Stimulated activated CD4-positive, alpha-beta T cell treated with anti-CD3 and anti-CD28 coated beads, Interleukin-4, amount 100 ng/mL, for 48 hours (primary cell): ENCODE measurements at places on chromosomes 6 and 20.

DNA sequence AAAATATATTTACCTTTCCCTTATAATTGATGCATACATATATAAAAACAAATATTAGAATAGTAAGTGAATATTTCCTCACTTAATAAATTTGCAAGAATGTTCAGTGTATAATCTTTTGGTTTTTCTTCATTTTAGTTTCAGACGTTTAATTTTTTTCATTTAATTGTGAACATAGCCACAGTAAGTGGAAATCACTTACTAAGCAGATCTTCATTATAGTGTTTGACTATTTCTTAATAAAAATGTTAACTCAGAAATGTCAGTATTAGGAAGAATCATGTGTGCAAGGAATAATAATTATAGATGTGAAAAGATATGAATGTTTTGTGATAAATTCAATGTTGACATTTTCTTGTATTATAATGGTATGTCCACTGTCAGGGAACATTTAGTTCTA is 27.4 kb downstream of the STXBP5 start:
- no peak for DNase-seq

GRCh38 chr20:17344790-17345189 is 118.0 kb downstream of the PCSK2 start:
- no peak for DNase-seq

DNA sequence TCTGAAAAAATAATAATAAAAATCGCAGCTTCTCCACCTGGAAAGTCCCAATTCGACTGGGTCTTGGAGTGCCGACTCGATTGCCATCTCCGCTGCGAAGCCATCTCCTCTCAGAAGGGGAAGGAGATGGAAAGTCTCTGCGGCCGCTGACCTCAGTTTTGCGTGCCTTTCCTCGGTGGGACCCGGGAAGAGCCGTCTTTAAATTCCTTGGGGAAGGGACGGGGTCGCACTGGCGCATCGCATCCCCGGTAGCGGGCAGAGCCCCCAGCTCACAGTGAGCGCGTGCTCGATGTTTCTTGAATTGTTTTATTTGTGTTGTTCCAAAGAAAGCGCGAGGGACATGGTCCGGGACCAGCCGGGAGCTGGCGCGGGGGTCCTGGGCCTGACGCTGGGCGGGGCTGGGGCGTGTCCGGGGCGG is 270 bp upstream of the TIAM2 start:
- no peak for DNase-seq

GRCh38 chr20:57628047-57628961 is 8.1 kb upstream of the ZBP1 start:
- no peak for DNase-seq

GRCh38 chr20:54585217-54585616 is 109.8 kb downstream of the DOK5 start:
- no peak for DNase-seq

- DNase-seq = no peak
Measured at GRCh38 chr6:108518714-108519576, 41.8 kb upstream of the FOXO3 start.

DNA sequence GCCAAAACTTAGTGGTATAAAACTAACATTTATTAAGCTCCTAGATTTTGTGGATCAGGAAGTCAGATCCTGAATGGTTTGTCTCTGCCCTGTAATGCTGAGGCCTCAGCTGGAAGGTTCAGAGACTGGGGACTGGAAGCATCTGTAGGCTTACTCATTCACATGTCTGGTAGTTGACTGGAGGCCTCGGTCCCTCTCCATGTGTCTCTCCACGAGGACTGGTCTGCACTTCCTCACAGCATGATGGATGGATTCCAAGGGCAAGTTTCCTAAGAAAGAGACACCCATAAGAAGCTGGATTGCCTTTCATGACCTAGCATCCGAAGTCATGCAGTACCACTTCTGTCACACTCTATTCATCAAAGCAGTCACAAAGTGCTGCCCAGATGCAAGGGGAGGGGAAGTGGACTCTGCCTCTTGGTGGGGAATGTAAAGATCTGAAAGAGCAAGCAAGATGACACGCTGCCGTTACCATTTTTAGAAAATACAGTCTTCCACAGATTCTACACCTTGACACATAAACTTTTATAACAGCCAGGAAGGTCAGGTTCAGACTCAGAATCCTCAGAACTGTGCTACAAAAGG is 17.2 kb upstream of the MDGA1 start:
- DNase-seq = no peak

GRCh38 chr20:20413810-20414281 is 45.9 kb downstream of the INSM1 start:
- DNase-seq = no peak

GRCh38 chr6:33420491-33421343 is 852 bp downstream of the SYNGAP1 start:
- DNase-seq = no peak

GRCh38 chr6:23510778-23511510 is 615.1 kb upstream of the NRSN1 start:
- DNase-seq = no peak

GRCh38 chr6:152246554-152247337 is 390.4 kb downstream of the SYNE1 start:
- DNase-seq = no peak

- no peak for DNase-seq
Measured at GRCh38 chr6:167855825-167856425, 29.2 kb downstream of the AFDN start.

GRCh38 chr6:55758156-55758937 is 117.0 kb downstream of the BMP5 start:
- no peak for DNase-seq

DNA sequence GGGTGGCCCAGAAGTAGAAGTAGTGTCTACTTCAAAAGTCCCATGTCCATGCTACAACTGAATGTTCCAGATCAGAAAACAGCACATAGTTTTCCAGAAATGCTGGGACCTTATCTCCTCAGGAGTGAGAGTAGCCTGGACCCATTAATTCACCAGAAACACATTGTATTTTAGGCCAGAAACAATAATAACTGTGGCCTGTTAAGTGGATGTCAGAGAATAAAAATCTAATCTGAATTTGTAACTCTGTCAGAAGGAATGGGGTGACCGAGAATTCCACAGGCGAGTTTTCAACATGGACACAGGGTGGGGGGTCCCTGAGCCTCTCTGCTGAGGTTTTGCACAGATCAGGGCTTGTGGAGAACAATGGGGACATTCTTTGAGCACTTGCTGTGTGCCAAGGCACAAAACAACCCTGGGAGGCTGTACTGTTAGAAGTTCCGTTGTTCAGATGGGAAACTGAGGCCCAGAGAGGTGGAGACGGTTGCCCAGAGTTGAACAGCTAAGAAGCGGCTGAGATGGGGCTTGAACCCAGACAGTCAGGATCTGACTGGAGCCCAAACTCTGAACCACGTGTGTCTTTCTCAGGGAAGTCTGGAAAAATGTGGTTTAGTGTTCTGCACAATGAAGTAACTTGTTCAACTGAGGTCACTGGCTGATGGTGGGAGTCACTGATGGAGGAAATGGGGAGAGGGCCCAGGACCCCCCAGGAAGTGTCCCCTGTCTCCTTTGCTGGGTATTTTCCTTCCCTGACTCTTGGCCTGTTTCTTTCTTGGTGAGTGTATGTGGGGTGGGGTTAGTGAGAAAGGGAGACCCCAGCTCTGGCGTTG is 44.2 kb downstream of the SNAI1 start:
- no peak for DNase-seq

DNA sequence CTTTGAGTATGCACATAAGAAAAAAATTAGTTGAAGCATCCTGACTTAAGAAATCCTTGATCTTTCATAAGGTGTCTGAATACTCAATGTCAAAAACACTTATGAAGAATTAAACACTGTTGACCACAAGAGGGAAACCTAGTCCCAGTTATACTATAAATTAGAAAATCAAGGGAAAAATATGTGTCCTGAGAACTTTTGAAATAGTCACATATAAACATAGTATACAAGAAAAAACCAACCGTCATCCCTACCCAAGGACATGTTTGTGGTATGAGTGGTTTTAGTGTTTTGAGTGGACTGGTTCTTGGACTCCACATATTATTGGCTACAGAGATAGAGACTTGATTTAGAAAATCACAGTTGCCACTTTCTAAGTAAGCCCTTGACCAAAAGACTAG is 7.6 kb upstream of the HLA-DRA start:
- no peak for DNase-seq

DNA sequence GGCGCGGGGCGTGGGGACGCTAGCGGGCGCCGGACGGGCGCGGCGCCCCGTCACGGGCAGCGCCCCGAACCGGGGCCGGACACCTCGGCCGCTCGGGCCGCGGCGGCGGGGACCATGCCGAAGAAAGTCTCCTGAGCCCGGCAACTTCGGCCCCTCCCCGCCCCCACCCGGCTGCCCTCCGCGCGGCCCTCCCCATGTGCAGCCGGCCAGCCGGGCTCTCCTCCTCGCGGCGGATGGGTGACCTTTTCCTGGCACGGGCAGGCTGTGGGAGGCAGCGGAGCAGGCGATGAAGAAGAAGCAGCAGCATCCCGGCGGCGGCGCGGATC is 278 bp downstream of the UST start:
- DNase-seq = no peak

GRCh38 chr20:50743087-50743486 is 11.7 kb downstream of the PARD6B start:
- DNase-seq = no peak
